Activated CD4-positive, alpha-beta T cell treated with anti-CD3 and anti-CD28 coated beads, Interleukin-2, Interleukin-6, amounts not matched to agents 100 ng/mL and 50 ng/mL, durations not matched to agents 16 hours and 8 hours (primary cell): ENCODE measurements at places on chromosomes 4 and X.

DNA sequence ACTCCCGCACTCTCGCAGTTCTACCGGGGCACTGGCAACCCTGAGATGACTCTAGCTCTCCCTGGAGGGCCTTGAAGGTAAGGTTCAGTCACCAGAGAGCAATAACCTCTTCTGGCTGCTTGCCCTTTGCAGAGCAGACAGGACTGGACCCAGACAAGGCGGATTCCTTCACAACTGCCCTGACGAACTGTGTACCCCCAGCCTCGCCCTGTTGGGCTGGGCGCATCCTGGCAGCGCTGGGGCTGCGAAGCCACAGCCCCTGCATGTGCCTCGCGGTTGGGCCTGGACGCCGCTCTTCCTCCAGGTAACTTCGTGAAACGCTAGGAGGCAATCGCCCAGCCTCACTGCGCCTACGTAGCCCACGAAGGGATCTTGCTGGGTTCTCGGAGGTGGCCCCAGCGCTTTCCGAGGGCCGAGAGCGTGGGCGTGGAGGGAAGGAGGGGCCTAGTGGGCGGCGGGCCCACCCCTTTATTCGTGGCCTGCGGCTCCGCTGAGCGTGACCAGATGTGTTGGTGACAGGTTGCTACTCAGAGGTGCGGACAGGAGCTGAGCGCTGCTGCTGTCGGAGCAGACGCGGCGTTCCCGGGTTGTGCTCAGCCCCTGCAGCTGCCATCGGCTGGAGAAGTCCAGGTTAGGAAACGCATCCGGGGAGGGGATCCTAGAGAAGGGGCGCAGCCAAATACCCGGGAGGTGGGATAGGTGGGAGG lies 1.9 kb upstream of the MAMLD1 start:
- peak; percentile 18 for DNase-seq

DNA sequence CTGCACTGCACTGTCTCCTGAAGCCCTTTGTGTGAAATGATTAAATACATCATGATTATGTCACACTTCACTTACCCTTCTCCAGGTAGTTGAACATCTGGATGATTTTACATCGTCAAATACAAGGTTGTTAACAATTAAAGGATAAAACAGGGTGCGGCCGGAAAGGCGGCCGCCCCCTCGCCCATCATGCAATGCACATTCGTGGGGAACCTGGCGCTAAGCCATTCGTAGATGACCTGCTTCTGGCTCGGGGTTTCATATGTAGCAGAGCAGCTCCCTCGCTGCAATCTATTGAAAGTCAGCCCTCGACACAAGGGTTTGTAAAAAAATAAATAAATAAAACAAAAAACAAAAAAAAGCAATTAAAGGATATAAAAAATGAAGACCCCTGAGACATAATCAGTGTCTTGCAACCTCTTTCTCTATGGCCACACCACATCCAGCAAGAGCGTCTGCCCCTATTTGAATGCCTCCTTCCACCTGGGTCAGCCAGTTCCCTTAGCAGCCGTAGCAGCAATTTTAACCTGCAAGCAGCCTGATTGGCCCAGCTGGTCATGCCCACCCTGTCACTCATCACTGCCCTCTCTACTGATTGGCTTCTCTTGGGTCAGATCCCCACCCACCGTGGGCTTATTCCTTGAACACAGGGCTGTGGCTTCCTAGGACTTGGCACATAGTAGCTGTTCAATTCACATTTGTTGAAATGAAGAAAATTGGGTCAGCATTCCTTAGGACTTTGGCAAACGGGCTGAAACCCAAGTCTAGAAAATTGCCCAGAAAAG lies 147.8 kb upstream of the PSAPL1 start:
- DNase-seq, result no peak

DNA sequence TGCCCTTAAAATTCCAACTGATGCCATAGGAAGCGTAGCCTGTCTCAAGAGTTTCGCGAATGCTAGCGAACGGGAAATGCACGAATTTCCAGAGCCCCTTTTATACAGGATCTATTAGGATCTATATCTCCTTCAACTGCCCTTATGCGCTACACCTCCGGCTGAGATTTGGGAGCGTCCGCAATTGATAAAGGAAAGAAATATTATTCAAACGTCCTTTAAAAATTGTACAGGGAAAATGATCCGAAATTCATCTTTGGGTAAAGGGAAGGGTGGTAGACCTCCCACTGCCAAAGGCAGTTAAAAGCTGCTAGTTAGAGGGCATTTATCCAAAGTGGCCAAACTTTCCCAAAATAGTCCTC lies 609 bp downstream of the NR3C2 start:
- DNase-seq, result no peak

DNA sequence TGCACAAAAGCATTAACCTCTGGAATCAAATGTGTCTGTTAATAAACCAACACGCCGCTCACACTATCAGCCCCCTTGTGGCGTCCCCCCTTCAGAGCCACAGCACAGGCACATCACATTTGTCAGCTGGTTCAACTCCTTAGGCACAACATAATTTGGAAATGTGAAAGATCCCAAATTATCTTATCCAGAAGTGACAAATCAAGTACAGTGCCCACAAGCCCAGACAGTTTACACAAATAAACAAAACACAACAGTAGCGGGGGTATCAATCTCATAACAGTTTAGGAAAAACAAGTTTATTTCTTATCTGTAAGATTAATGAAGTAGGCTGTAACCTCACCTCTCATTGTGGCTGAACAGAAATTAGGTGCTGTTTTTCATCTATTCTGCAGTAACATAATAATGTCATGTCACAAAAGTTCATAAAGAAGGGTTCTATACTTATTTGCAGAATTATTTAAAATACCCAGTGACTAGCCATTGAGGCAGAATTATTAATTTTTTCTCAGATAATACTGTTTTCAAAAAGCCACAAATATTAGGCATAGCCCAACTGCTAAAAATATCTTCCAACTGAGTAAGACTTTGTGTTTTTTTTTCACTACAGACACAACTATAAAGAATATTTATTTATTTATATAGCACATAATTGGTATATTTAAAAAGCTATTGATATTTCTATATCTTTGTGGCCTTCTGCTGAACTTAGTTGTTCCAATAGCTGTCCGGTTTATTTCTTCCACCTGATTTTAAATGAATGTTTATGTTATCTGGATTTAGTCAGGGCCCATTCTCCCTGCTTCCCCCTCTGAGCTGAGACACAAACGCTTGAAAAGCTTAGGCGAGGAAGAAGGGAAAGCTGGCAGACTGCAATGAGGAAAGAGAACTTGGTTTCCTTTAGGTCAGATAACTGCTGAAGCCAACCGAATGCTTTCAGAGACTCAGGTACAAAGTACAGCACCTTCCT lies 214.7 kb downstream of the QDPR start:
- no peak for DNase-seq

- no peak for DNase-seq
Measured at GRCh38 chr4:4408576-4409335, 21.9 kb downstream of the NSG1 start.

DNA sequence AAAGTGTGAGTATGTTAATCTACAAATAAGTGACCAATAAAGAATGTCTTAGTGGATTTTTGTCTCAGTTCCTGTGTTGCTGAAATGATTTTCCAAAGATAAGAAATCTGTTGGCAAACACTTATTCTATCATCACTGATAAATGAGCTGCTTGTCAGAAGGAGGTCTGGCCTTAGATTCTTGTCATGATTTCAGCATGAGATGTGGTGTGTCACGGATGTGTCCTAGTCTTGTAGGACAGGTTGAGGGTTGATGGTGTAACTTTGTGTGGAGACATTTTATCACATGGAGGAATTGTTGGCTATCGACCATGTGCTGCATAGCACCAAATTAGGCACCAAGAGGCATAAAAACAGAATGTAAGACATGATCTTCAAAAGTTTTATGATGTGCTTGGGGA lies 31.8 kb upstream of the LIMCH1 start:
- DNase-seq, result no peak

DNA sequence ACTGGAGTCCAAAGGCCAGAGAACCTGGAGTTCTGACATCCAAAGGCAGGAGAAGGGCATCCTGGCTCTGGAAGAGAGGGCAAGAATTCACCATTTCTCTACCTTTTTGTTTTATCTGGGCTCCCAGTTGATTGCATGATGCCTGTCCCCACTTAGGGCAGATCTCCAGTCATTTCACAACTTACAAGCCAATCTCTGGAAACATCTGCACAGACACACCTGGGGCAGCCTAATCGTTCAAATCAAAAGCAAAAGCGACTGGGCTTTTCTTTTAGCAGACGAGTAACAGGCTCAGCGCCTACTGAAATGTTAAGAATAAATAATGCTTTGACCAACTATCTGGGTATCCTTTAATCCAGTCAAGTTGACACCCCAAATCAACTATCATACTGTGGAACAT lies 136.0 kb upstream of the NPY2R start:
- DNase-seq, result no peak

DNA sequence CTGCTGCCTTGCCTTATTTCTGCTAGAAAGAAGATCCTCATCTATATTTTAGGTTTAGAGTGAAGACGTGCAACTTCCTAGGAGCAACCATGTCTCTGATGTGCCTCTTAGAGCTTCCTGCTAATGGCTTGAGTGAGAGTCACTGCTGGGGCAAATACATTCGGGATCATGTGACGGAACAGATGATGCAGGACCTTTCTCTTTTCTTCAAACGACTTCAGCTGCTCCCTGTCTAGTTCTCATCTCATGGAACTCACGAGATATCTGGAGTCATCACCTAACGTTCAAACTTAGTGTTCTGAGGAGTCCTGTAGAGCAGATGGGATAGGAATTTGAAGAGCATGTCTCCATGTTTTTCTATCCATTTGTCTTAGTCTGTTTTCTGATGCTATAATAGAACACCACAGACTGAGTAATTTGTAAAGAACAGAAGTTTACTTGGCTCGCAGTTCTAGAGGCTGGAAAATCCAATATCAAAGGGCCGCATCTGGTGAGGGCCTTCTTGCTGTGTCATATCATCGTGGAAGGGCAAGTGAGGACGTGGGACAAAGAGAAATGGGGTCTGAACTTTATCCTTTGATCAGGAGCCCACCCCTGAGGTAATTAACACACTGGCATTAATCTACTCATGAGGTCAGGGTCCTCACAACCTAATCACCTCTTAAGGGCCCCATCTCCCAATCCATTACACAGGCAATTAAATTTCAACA lies 43.5 kb upstream of the SCRG1 start:
- no peak for DNase-seq

- peak; percentile 47 for DNase-seq
Measured at GRCh38 chrX:119008110-119008744, 33.8 kb downstream of the LONRF3 start.

- no peak for DNase-seq
Measured at GRCh38 chrX:68284281-68284904, 148.9 kb downstream of the OPHN1 start.

GRCh38 chr4:7725951-7726350 lies 213.7 kb downstream of the AFAP1 start:
- DNase-seq, result no peak

- DNase-seq, result no peak
Measured at GRCh38 chr4:73434311-73434710, 1.7 kb upstream of the AFP start.

GRCh38 chrX:38178396-38178795 lies 42.3 kb downstream of the SRPX start:
- no peak for DNase-seq

- DNase-seq, result no peak
Measured at GRCh38 chr4:126046081-126046614, 731.4 kb downstream of the FAT4 start.

DNA sequence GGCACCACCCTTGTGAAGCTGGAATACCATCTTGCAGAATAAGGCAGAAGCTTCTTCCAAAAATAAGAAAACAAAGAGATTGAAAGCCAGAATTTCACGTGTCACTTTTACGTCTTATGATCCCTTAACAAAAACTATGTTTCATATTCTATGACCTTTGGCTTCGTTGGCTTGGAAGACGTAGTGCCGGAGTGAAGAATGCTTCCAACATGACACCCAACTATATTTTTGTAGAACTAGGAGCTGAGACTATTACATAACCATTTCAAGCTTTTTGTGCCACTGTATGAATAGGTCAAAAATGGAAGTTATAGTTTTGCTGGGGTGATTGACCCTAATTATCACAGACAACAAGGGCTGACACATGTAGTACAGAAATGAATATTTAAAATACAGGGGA lies 996.2 kb downstream of the ADGRL3 start:
- no peak for DNase-seq

DNA sequence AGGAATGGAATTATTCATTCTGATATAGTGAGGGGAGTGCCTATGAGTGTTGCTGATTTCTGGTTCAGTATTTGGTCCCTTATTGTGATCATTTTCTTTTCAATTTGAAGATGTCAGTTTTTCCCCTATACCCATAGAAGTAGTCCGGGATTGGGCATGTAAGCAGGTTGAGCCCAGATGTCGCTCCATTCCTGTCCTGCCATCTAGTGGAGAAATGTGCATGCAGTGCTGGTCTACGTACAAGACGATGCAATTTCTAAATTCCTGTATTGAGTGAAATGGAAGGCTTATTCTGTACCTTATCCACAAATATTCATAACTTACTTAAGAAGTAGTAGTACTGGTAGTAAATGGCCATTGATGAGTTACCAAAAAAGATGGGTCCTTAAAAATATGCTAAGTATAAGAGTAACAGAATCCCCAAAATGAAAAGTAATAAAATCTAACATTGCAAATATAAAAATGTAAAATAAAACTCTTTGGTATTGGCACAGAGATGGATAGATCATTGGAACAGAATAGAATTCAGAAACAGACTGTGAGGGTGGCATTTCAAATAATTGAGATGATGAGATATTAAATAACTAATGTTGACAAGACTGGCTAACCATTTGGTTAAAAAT lies 60.9 kb downstream of the UGT8 start:
- DNase-seq, result peak; percentile 54

GRCh38 chr4:183816077-183816476 lies 89.0 kb upstream of the STOX2 start:
- no peak for DNase-seq

DNA sequence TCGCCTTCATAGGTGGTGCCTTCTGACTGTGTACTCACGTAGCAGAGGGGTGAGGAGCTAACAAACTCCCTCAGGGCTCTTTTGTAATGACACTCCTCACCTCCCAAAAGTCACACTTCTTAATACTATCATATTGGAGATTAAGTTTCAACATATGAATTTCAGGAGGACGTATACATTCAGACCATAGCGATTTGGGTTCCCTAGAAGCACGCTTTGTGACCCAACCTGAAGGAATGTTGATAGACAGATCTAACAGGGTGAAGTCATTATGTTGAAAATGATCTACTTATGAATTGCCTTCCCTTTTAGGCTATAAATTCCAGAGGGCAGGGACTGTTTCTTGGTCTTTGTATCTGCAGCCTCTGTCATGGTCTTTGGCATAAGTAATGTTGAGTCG lies 3.2 kb upstream of the KLHL34 start:
- DNase-seq, result no peak

DNA sequence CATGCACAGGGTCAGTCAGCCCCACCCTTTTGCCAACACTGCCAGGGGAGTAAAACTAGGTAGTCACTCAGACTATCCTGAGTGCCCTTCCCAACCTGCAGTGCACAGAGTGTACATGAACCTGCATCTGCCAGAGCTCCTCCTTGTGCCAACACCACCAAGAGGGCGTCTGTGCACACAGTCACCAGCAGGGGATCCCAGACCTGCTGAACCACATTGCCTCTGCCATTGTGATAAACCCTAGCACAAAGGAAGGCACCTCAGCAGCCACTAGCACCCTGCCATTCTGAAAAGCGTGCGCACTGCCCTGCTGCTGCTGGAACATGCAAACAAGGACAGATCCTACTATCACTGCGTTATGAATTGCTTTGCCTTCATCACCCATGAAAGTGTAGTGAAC lies 247.8 kb upstream of the POU3F4 start:
- no peak for DNase-seq
